ENCODE measurements at places on chromosomes 2 and 18. TPM values are rescaled to one million over a fixed set of nuclear protein-coding genes. Genes with fewer than 3 reads are reported as not detected.
A peak's percentile ranks its signal among the peaks of the same experiment; 100 is the strongest.

The DYNAP gene
- not detected for total RNA-seq

DNA sequence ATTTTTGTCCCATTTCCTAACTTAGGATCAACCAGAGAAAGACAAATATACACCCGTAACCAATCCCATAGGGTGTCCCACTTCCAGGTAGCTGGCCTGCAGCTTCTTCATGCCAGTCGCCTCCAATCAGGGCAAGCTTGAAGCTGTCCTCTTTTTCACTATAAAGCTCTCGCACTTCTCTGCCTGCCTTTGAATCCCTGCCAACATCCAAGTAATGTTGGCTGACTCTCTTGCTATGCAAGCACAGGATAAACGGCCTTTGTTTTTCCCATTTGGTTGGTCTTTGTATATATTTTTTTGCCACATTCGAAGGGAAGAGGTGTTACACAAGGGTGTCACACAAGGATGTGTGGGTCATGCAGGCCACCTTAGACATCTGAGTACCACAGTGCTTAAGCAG lies 388.8 kb downstream of the CBLN2 start:
- DNase-seq: no peak

DNA sequence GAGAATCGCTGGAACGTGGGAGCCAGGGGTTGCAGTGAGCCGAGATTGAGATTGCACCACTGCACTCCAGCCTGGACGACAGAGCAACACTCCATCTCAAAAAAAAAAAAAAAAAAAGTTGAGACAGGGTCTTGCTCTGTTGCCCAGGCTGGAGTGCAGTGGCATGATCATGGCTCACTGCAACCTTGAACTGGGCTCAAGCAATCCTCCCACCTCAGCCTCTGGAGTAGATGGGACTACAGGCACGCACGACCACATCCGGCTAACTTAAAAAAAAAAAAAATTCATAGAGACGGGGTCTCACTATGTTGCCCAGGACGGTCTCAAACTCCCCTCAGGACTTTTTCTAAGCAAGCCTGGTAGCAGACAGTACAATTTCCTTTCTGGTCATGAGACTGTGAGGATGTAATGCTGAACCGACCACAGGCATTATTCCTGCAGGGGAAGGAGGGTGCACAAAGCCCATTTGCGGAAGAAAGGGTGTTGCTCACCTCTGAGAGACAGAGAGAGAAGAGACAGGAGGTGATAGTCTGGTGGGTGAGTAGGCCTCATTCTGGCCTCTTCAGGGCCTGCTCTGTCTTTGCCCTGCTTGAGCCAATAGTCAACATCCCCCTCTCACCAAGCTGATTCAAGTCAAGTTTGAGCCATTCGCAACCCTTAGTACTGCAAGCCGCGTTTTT lies 205.3 kb downstream of the ZFP36L2 start:
- no peak for DNase-seq

- DNase-seq: no peak
Observed at GRCh38 chr18:9094307-9095226, 7.9 kb upstream of the NDUFV2 start.

The MOGAT1 gene
- total RNA-seq: 2.0 TPM

DNA sequence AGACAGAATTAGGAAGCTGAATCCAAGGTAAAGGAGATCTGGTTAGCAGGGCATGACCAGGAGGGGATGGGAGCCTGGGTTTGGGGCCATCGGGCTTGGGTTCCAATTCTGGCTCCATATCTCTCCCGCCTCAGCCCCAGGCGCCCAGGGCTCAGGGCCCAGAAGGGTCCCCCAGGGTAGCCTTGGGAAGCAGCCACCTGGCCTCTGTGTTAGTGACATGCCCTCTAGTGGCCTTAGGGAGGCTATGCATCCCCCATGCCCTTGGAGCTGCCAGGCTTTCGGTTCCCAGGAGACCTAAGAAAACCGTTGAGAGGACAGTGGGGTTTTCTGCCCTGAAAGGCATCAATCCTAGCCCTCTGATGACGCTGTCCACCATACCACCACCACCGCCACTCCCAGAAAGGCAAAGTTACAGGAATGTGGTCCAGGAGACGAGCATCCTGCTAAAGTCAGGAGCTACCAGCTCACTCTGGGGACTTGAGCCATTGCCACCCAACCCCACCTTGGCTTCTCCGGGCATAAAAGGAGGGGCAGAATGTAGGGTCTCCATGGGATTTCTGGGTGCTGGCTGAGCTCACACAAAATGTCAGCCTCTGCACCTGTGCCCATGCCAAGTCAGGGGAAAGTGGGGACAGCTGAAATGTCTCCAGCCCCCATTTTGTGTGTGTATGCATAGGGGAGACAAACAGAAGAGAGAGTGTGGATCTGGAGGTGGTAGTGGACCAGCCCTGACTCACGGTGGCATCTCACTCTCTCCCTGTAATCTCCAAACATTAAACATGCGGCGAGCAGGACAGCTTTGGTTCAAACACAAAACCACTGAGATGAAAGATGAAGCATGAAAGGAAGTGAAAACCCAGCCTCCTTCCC lies 56.5 kb downstream of the EMX1 start:
- peak; percentile 89 for DNase-seq

The CACNB4 gene
- total RNA-seq: 14.2 TPM

The ERICH2 gene
- total RNA-seq: 0.43 TPM

GRCh38 chr2:166454006-166454595 lies 39.9 kb downstream of the SCN7A start:
- DNase-seq: no peak

- DNase-seq: no peak
Observed at GRCh38 chr2:46382331-46383112, 85.3 kb downstream of the EPAS1 start.

The GKN1 gene
- total RNA-seq: not detected

GRCh38 chr18:48615566-48616401 lies 77.0 kb downstream of the CTIF start:
- no peak for DNase-seq

GRCh38 chr18:62521593-62521992 lies 1.2 kb upstream of the ZCCHC2 start:
- DNase-seq: no peak

GRCh38 chr2:220941683-220942082 lies 630.4 kb downstream of the EPHA4 start:
- DNase-seq: no peak

GRCh38 chr2:239818086-239818485 lies 207.1 kb downstream of the NDUFA10 start:
- DNase-seq: no peak

Data from neural progenitor cell (in vitro differentiated cells).